Inflammatory macrophage (primary cell): ENCODE measurements at places on chromosomes 4 and X.

DNA sequence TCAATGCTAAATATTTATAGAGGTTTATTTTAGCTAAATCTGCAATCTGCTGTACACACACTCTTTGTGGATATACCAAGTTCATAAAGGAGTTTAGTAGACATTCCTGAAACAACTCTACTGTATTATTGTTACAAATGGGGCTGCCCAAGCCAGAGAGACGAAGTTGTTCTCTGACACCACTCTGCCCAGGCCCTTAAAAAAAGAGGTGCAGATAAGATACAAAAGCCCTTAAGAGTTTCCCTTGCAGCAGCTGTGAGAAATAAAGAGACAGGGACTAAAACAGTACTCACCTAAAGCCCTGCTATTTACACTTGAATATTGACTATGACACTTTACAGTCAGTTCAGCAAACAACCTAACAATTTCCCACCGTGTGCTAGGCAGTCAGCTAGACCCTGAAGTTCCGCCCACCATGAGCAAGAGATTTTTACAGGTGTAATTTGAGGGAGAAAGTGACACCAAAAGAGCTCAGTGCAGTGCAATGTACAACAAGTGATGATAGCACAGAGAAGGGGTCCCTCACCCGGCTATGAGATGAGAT, 191.7 kb downstream of the PRDM5 start:
- DNase-seq = no peak

GRCh38 chr4:53830511-53830910, 233.9 kb downstream of the CHIC2 start:
- DNase-seq = no peak

- no peak for DNase-seq
These were observed 1.6 kb downstream of the KLHL13 start for GRCh38 chrX:118114971-118115370.

- DNase-seq = no peak
These were observed 46.5 kb downstream of the PHOX2B start for GRCh38 chr4:41701983-41702382.

DNA sequence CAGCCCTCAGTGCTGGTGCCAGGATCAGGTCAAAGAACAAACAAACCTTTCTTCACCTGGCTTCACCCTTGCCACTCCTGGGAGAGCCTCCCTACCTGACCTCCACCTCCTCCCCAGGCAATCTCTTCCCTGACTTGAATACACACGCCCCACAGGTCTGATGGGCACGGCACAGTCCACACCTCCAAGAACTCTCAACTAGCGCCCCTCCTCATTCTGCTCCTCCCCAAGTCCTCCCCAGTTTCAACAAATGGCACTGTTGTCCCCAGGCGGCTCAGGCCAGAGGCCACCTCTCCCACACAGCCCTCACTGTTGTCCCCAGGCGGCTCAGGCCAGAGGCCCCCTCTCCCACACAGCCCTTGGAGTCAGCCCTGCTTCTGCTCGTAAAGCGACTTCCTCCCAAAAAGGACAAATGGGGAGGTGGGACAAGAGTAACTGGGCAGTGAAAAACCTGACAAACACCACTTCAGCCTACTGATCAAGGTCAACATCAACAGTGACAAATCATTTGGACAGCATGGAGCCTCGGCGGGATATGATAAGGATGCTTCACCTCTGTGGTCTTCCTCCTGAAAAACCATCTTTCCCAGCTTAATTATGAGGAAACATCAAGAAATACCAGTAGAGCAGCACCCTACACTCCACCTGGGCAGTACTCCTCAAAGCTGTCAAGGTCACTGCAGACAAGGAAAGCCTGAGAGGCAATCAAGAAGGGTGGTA, 2.9 kb downstream of the LETM1 start:
- DNase-seq = no peak
